ENCODE measurements at places on chromosomes 16 and 17.

- peak; percentile 48 for DNase-seq
Observed at GRCh38 chr17:56499799-56500388, 93.6 kb upstream of the NOG start.

DNA sequence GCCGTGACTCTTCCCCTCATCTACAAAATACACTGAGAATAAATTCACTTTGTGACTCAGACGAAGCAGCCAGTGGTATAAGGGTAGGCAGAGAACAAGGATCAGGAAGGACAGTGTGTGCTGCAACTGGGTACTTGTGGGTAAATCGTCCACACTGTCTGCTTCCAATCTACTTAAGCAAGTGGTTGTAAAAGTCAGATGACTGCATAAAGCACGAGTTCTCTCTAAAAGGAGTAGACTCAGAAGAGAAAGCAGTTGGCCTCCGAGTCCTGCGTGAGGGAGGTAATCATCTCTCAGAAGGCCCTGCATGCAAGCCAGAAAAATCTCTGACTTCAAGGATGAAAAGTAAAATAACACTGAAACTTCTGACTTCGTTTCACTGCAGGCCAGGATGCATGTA lies 43.1 kb downstream of the ANKFY1 start:
- DNase-seq: no peak

- DNase-seq: no peak
Observed at GRCh38 chr16:88739977-88740726, 33.8 kb downstream of the CTU2 start.

DNA sequence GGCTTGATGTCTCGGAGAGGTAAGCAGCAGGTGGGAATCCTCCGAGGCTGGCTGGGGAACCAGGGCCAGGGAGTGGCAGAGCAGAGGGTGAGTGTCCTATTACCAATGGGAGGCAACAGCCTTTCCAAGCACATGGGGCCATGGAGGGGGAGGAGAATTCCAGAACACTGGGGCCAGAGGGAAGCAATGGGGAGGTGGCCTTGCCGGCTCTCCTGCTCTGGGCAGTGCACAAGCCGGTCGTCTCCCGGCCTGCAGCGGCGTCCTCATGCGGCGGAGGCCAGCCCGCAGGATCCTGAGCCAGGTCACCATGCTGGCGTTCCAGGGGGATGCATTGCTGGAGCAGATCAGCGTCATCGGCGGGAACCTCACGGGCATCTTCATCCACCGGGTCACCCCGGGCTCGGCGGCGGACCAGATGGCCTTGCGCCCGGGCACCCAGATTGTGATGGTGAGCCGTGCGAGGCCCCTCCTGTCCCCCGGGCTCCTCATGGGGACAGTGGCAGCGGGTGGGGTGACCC lies 21.9 kb downstream of the SGSH start:
- DNase-seq: peak; percentile 44
